ENCODE measurements at places on chromosomes 5 and 9. TPM values are rescaled to one million over a fixed set of nuclear protein-coding genes. Genes with fewer than 3 reads are reported as not detected.

Gene IL33
- total RNA-seq, result not detected

Gene C8G
- not detected for total RNA-seq

- H3K36me3 ChIP-seq, result peaks cover 16% of the 10 kb centered on the region
- DNase-seq, result no peak
- H3K27ac ChIP-seq, result no peak overlapping the region
- no peak overlapping the region for H3K4me3 ChIP-seq
Observed at GRCh38 chr5:133065471-133065870, 13.7 kb downstream of the HSPA4 start.

GRCh38 chr9:115717711-115718173 lies 435.8 kb upstream of the PAPPA start:
- no peaks in the 10 kb centered on the region for H3K36me3 ChIP-seq
- H3K4me3 ChIP-seq, result no peak overlapping the region
- H3K27ac ChIP-seq, result peak overlapping the region; percentile 85
- peaks cover 64% of the 10 kb centered on the region for H3K4me1 ChIP-seq
- DNase-seq, result no peak

DNA sequence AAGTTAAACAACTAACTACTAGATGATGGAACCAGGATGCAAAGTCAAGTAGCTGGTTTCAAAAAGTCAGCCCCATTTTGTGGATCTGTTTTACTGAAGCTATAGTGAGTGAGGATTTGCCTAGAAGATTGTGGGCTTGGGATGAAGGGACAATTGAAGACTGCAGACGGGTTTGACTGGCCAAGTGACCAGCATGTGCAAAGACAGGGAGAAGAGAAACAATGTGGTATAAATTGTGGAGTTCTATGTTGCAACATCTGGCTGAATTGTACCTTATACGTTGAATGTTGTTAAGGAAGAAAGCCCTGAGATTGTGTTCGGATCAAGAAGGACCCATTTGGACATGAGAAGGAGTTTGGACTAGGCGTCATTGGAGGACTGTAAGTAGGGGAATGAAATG lies 101.8 kb downstream of the MAT2B start:
- no peak for DNase-seq
- H3K27ac ChIP-seq, result no peak overlapping the region
- H3K27me3 ChIP-seq, result peaks cover 7% of the 10 kb centered on the region
- H3K36me3 ChIP-seq, result no peaks in the 10 kb centered on the region
- no peaks in the 10 kb centered on the region for H3K4me1 ChIP-seq
- no peak overlapping the region for H3K4me3 ChIP-seq

DNA sequence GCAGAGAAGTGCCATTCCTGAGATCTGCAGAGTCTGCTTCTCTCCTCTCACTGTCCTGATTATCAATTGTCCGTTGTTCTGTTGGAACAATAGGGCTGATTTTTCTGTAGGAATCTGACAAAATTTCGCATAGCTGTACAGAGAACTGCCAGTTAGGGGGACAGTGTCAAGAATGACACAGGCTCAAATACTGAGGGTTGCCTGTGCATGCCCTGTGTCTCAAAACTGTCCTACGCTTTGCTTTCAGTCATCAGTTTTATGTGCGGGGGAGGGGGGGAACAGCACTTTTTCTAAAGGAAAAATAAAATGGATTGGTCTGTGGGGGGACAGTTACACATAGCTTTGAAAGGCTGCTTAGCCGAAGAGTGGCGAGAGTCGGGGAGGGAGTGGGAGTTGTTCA lies 248.6 kb downstream of the PDZD2 start:
- no peaks in the 10 kb centered on the region for H3K27me3 ChIP-seq
- peaks cover 38% of the 10 kb centered on the region for H3K4me1 ChIP-seq
- no peak overlapping the region for H3K4me3 ChIP-seq
- H3K27ac ChIP-seq, result no peak overlapping the region
- H3K36me3 ChIP-seq, result no peaks in the 10 kb centered on the region
- DNase-seq, result no peak
